ENCODE measurements at places on chromosomes 3 and 15.
A peak's percentile ranks its signal among the peaks of the same experiment; 100 is the strongest.

GRCh38 chr3:195031574-195032003, 239.4 kb downstream of the XXYLT1 start:
- no peak for DNase-seq

DNA sequence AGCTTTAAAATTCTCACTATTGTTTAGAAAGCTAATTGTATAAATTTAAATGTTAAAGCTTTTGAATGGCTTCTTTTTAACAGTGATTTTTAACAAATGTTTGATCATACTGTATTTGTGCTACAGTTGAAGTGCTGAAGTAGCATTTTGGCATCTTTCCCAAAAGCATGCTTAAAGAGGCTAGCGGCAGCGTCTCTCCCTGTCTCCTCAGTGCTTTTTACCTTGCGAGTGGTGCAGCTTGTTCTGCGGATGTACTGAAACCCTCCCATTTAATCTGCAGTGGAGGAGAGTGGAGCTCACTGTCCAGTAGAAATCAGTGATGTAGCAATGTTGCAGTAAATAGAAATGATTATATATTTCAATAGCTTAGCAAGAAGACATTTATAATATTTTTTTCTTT, 43.7 kb downstream of the LRRC49 start:
- peak; percentile 49 for DNase-seq

GRCh38 chr15:29674661-29675533, 147.4 kb downstream of the TJP1 start:
- DNase-seq, result no peak

DNA sequence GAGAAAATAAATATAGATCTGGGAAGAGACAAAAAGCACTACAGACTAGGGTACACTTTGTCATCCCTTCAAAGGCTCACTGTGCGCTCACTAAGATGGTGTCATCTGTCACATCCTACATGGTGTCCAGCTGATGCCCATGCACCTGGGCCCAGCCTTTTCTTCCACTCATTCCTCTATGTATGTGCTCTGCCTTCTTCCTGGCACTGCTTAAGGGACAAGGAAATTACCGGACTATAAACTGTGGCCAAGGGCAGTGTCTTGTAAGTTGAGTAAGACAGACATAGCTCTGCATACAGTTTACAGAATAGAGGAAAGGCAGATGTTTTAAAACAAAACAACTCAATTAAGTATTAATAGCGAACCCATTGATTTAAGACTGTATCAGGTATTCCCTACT, 52.9 kb downstream of the ARHGAP31 start:
- DNase-seq, result no peak

GRCh38 chr3:50531201-50531600, 27.8 kb upstream of the CACNA2D2 start:
- no peak for DNase-seq

DNA sequence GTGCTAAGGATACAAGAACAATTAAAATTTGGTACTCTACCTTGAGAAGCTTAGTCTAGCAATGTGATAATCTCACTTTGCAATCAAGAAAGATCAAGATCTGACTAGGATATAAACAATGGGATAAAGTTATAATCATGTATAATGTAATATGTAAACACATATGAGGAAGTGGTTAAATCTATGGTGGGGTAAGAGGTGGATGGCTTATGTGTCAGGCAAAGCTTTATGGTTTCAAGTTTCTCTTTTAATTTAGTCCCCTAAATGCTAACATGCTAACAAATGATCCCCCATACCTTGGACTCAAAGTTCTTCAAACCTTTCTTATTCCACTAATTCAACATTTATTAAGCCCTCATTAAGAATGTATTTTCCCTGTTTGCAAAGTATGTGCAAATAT, 2.5 kb downstream of the RSL24D1 start:
- DNase-seq, result no peak

- no peak for DNase-seq
These were observed 619.2 kb downstream of the DIPK2A start for GRCh38 chr3:144590854-144591253.

GRCh38 chr3:159668990-159669476, 319.6 kb upstream of the IL12A start:
- DNase-seq, result peak; percentile 3

GRCh38 chr3:138395865-138396751, 38.3 kb upstream of the ESYT3 start:
- DNase-seq, result no peak

- DNase-seq, result no peak
These were observed 72.8 kb upstream of the AADACL2 start for GRCh38 chr3:151660885-151661284.

- DNase-seq, result no peak
These were observed 15.5 kb downstream of the SRPRB start for GRCh38 chr3:133820889-133821675.

DNA sequence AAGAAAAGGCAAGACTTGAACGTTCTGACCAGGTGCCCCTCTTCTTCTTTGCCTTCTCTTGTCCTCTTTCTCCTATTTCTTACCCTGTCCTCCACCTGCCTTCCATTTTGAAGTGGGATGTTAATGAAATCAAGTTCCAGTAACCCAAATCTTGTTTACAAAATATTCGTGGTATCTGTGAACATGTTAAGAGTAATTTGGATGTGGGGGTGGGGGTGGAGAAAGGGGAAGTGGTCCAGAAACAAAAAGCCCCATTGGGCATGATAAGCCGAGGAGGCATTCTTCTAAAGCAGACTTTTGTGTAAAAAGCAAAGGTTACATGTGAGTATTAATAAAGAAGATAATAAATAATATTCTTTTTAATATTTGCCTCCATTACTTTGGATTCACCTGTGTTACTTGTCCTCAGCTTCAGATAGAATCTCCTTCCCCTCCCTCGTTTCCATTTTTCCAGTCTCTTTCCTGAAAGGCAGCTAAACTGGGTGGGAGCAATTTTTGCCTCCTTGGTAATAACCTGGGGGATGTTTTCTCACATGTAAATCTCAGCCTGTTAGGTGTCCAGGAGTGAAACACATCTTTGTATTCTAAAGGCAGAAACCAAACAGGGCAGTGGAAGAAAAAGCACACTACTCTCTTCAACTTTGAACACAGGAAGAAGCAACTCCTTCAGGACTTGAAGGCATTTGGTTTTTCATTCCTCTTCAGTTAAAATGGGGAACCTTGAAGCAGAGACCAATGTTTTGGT, 3.2 kb downstream of the CHST2 start:
- DNase-seq, result no peak

- no peak for DNase-seq
These were observed 54.0 kb downstream of the HEG1 start for GRCh38 chr3:125001557-125002413.

DNA sequence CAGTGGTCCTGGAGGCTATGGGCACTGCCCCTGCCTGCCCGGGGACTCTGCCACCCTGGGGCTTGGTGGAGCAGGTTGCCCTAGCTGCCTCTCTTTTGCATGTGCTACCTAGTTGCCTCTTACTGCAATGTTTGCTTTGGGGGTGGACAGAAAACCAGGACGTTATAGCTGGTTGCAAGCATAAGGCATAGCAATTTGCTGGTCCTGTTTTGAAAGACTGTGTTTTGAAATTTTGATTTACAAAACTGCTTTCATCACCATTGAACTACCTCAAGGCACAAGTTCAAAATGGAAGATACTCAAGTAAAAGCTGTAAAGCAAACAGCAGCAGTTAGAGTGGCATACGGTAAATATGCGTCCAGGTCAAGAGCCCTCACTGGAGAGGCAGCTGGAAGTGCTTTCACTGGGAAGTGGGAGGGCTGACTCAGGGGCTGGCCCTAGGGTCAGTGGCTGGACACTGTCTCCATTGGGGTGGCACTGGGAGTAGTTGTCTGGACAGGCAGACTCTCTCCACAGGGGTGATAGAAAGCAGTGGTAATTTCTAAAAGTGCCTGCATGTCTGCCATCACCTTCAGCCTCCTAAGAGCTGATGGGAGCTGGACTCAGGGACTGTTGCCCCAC, 138.1 kb downstream of the CHDH start:
- DNase-seq, result peak; percentile 85

DNA sequence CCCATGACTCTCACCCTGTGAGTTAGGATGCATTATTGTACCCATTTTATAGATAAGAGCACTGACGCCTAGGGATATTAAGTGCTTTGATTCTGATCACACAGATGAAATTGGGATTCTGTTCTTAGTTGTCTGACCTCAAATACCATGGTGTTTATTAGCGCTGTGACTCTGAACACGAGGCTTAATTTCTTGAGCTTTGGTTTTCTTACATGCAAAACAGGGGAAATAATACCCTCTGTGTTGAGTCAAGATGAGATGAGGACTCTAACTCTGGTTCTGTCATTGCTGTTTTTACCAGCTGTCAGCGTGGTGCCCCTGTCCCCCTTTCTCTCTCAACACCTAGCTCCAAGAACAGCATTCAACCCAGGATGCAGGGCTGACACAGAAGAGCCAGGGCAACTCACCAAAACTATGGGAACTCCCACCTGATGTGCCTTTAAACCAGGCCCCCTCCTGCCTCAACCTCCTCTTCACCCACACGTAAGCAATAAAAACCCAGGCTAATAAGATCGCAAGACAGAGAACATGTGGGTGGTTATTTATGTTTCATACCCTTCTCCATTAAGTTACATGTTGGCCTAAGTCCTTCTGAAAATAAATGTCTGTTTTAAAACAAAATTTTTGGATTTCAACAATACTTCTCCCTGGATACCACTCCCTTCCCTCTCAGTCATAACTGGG, 100.1 kb upstream of the SPATA12 start:
- no peak for DNase-seq

DNA sequence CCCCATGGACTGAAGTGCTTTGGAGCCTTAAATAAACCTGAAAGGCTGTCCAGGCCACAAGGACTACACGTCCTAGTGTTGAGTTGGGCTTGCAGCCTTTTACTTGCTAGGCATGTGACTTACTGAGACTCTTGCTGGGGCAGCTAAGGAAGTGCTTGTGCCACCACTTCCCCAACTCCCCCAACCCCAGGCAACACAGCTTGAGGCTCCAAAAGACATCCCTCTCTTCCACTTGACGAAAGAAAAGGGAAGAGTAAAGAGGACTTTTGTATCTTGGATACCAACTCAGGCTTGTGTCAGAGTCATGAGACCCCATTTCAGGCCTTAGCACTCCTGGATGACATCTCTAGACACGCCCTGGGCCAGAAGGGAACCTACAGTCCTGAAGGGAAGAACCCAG, 109.8 kb downstream of the XRN1 start:
- DNase-seq, result no peak

All from SHP77 (cell line).